ENCODE measurements at places on chromosomes 11 and 22. TPM values are rescaled to one million over a fixed set of nuclear protein-coding genes. Genes with fewer than 3 reads are reported as not detected.

IGLL5 gene
- total RNA-seq, result not detected

GRCh38 chr22:20405931-20406685 lies 12.2 kb downstream of the ZNF74 start:
- no peaks in the 10 kb centered on the region for H3K27me3 ChIP-seq
- H3K4me3 ChIP-seq, result no peak overlapping the region
- H3K4me1 ChIP-seq, result no peaks in the 10 kb centered on the region
- no peak overlapping the region for H3K27ac ChIP-seq
- no peak for DNase-seq
- H3K36me3 ChIP-seq, result no peaks in the 10 kb centered on the region

LINC01488 gene
- not detected for total RNA-seq

DNA sequence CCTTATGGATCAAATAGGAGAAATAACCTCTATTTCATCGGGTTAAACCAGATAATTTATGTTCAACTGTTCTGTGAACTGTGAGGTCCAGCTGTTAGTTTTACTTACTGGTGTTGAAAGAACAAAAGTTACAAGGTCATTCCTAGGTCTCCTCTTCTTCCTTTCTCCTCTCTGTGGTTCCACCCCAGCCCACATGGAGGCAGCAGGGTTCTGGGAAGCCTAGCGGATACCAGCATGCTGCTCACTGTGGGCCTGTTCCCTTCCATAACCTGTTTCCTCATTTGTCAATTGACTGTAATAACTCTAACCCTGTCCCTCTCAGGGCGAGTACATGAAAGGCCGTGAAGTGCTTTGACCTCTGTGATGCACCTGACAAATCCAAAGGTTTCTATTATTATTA lies 27.8 kb downstream of the RELT start:
- no peaks in the 10 kb centered on the region for H3K27me3 ChIP-seq
- H3K27ac ChIP-seq, result no peak overlapping the region
- peak; percentile 49 for DNase-seq
- H3K36me3 ChIP-seq, result no peaks in the 10 kb centered on the region
- H3K4me1 ChIP-seq, result no peaks in the 10 kb centered on the region
- no peak overlapping the region for H3K4me3 ChIP-seq

DNA sequence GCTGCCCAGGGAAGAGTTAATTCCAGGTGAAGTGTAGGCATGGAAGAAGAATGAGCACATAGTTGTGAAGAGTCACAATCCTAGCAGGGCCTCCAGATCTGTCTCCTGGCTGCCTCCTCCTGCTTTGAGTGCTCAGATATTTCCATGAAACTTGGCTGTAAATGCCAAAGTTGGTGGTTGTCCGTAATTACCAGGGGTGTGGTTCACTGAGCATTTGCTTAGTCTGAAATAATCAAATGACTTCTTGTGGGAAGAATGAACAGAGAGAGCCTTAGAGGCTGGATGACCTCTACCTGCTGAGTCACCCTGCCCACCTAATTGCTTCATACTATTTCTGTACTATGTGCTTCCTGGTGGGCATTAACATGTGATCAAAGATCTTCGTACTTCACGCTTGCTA lies 50.9 kb downstream of the APIP start:
- no peaks in the 10 kb centered on the region for H3K4me1 ChIP-seq
- no peak for DNase-seq
- no peak overlapping the region for H3K27ac ChIP-seq
- no peak overlapping the region for H3K4me3 ChIP-seq

- H3K36me3 ChIP-seq, result no peaks in the 10 kb centered on the region
- no peaks in the 10 kb centered on the region for H3K27me3 ChIP-seq
- no peak for DNase-seq
- no peak overlapping the region for H3K4me3 ChIP-seq
Observed at GRCh38 chr22:48382197-48382596, 1445.5 kb downstream of the BRD1 start.

DNA sequence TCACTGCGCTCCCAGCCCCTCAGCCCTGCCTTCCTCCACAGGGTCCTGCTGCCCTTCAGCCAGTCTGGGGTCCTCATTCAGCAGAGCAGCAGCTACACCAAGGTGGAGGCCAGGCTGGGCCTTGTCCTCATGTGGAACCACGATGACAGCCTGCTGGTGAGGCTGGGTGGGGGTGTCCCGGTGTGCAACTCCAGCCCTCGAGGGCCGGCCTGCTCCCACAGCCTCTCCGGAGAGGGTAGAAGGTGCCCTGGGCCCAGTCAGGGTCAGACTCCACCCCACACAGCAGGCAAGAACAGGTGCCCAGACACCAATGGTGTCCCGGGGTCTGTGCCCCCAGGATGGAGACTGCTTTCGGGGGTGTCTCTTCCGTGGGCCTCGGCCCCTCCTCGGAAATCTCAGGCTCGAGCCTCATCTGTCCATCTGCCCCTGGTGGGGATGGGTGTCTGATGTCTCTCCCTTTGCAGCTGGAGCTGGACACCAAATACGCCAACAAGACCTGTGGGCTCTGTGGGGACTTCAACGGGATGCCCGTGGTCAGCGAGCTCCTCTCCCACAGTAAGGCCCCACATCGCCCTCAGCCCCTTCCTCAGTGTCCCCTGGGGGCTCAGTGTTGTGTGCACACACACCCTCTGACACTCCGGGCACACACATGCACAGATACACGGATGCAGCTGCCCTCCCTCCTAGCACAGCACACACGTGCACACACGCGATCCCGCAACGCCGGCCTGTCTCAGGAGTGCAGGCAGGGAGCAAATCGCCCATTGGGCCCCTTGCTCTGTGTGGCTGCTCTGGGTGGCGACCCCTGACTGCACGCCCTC lies 4.9 kb downstream of the MUC5AC start:
- no peak overlapping the region for H3K4me3 ChIP-seq
- no peak overlapping the region for H3K27ac ChIP-seq
- H3K4me1 ChIP-seq, result no peaks in the 10 kb centered on the region

PGA3 gene
- 1.5 TPM for total RNA-seq

FOSL1 gene
- total RNA-seq, result 1.2 TPM

DNA sequence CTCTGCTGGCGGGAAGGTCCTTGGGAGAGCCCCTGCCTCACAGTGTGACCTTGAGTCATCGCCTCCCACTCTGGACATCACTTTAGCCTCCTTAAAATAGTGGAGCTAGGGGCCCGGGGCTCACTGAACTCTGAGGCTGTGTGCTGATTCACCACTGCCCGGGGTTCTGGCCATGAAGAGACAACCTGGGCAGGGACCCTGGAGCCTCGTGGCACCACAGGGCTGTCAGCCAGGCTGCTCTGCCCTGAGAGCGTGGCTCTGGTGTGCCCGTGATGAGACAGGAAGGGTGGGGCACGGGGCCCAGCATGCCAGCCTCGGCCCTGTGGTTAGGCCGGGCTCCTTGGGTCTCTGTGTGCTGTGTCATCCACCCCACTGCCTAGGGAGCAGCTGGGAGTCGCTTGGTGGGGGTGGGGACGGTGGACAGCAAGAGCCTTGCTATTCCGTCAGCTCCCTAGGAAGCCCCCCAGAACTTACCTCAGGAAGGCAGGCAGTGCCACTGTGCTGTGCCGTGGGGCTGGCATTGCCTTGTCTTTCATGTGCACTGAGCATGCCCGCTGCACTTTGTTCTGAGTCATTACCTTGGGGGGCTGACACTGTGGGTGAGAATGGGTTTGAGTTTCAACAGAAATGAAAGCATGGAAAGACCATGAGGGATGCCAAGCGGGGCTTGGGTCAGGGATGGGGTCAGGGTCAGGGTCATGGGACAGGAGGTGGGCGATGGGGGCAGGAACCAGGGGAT lies 31.7 kb downstream of the TPCN2 start:
- DNase-seq, result no peak
- no peak overlapping the region for H3K27ac ChIP-seq
- no peak overlapping the region for H3K4me3 ChIP-seq
- H3K4me1 ChIP-seq, result no peaks in the 10 kb centered on the region

- no peaks in the 10 kb centered on the region for H3K36me3 ChIP-seq
- DNase-seq, result no peak
- no peaks in the 10 kb centered on the region for H3K4me1 ChIP-seq
- peak overlapping the region; percentile 6 for H3K27ac ChIP-seq
Observed at GRCh38 chr11:1930462-1930830, 10.9 kb downstream of the TNNT3 start.

AIFM3 gene
- 150 TPM for total RNA-seq

GRCh38 chr11:13384908-13385640 lies 77.9 kb downstream of the BTBD10 start:
- no peak overlapping the region for H3K27ac ChIP-seq
- H3K36me3 ChIP-seq, result peaks cover 4% of the 10 kb centered on the region
- H3K27me3 ChIP-seq, result no peaks in the 10 kb centered on the region
- peaks cover 21% of the 10 kb centered on the region for H3K4me1 ChIP-seq
- no peak overlapping the region for H3K4me3 ChIP-seq

DNA sequence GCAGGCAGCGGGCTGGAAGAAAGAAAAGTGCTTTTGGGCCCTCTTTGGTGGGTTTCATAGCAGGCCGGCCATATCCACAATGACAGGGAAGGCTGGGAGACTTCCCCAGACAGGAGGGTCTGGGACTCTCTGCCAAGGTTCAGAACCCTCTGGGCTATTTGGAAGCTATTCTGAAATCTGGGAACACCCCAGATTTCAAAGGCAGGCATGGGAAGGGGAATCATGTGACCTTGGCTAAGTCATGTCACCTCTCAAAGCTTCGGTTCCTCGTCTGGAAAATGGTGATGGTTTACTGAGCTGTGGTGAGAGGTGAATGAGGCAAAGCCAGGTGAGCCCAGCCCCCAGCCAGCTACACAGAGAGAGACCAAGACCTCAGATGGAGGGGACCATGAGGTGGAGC lies 4.6 kb downstream of the CASTOR1 start:
- H3K27ac ChIP-seq, result no peak overlapping the region
- no peak for DNase-seq
- peaks cover 13% of the 10 kb centered on the region for H3K4me1 ChIP-seq
- H3K27me3 ChIP-seq, result no peaks in the 10 kb centered on the region
- H3K36me3 ChIP-seq, result no peaks in the 10 kb centered on the region

GRCh38 chr11:79042824-79043223 lies 398.0 kb downstream of the TENM4 start:
- no peaks in the 10 kb centered on the region for H3K36me3 ChIP-seq
- no peak overlapping the region for H3K4me3 ChIP-seq
- no peaks in the 10 kb centered on the region for H3K27me3 ChIP-seq

- DNase-seq, result no peak
- H3K36me3 ChIP-seq, result no peaks in the 10 kb centered on the region
- no peak overlapping the region for H3K4me3 ChIP-seq
- H3K27me3 ChIP-seq, result peaks cover 50% of the 10 kb centered on the region
- H3K4me1 ChIP-seq, result no peaks in the 10 kb centered on the region
- H3K27ac ChIP-seq, result no peak overlapping the region
Observed at GRCh38 chr11:119605137-119605665, 123.8 kb downstream of the NECTIN1 start.

GRCh38 chr11:23688411-23688810 lies 808.4 kb upstream of the LUZP2 start:
- no peak for DNase-seq
- no peaks in the 10 kb centered on the region for H3K4me1 ChIP-seq
- no peaks in the 10 kb centered on the region for H3K27me3 ChIP-seq
- no peak overlapping the region for H3K4me3 ChIP-seq

SULT4A1 gene
- total RNA-seq, result not detected

INSC gene
- total RNA-seq, result 0.60 TPM

APOL4 gene
- total RNA-seq, result 0.16 TPM

UCP3 gene
- 2.0 TPM for total RNA-seq

DNA sequence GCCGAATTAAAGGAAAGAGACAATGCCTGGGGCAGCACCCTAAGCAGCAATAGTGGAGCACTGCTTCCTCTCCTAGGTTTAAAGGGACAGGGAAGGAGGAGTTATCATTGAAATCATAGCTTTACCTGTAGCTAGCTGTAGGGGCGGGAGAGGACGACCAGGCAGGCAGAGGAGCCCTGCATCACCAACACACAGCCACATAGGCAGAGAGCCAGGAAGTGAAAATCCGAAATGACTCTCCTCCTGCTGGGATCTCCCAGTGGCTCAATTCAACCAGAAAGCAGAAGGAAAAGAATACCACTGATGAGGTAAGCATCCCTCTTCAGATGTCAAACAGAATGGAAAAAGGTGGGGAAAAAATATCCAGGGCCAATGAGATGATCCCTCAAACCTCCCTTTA lies 20.4 kb downstream of the MRGPRX4 start:
- no peaks in the 10 kb centered on the region for H3K4me1 ChIP-seq
- H3K36me3 ChIP-seq, result no peaks in the 10 kb centered on the region
- peaks cover under 1% of the 10 kb centered on the region for H3K27me3 ChIP-seq
- no peak for DNase-seq
- no peak overlapping the region for H3K27ac ChIP-seq

DNA sequence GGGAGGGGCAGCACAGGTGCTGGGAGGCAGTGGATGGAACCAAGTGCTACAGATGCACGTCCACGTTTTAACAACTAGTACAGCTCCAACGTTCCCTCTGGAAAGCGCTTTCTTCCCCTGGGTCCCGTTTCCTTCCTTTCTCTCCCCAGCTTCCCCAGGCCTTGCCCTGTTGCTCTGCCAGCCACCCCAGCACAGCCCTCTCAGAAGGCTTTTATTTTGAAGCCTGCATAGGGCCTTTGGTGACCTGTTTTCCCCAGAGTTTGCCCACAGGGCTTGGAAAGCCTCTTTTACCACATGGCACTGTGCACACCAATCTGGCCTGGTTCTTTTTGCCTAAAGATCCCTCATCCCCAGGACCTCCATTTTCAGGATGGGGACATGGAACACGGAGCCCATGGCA lies 13.9 kb upstream of the NCF4 start:
- H3K27me3 ChIP-seq, result peaks cover 28% of the 10 kb centered on the region
- H3K27ac ChIP-seq, result no peak overlapping the region
- no peak overlapping the region for H3K4me3 ChIP-seq
- no peak for DNase-seq

OR5L1 gene
- not detected for total RNA-seq

DNA sequence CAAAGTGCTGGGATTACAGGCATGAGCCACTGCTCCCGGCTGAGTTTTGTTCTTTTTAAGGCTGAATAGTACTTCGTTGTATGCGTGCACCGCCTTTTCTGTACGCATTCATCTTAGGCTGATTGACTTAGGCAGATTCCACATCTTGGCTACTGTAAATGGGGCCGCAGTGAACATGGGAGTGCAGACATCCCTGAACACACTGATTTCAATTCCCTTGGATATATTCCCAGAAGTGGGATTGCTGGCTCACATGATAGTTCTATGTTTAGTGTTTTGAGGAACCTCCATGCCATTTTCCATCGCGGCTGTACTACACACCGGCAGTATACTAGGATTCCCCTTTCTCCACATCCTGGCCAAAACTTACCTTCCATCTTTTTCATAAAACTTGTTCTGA lies 10.4 kb upstream of the ZNF74 start:
- no peaks in the 10 kb centered on the region for H3K4me1 ChIP-seq
- no peak overlapping the region for H3K27ac ChIP-seq
- H3K4me3 ChIP-seq, result no peak overlapping the region
- peaks cover 42% of the 10 kb centered on the region for H3K27me3 ChIP-seq
- H3K36me3 ChIP-seq, result no peaks in the 10 kb centered on the region

- no peaks in the 10 kb centered on the region for H3K4me1 ChIP-seq
- H3K27me3 ChIP-seq, result no peaks in the 10 kb centered on the region
- H3K4me3 ChIP-seq, result no peak overlapping the region
- H3K27ac ChIP-seq, result peak overlapping the region; percentile 46
Observed at GRCh38 chr11:92295175-92296137, 70.8 kb downstream of the FAT3 start.

- H3K27ac ChIP-seq, result peak overlapping the region; percentile 95
- peaks cover 3% of the 10 kb centered on the region for H3K4me1 ChIP-seq
- no peaks in the 10 kb centered on the region for H3K27me3 ChIP-seq
- H3K36me3 ChIP-seq, result no peaks in the 10 kb centered on the region
Observed at GRCh38 chr22:41380993-41381328, 781 bp upstream of the TEF start.

EIF3F gene
- total RNA-seq, result 196 TPM
